ENCODE measurements at places on chromosomes 4 and X. TPM values are rescaled to one million over a fixed set of nuclear protein-coding genes. Genes with fewer than 3 reads are reported as not detected.

The TRIM75 gene
- 0.13 TPM for total RNA-seq

The DSPP gene
- not detected for total RNA-seq

The NWD2 gene
- not detected for total RNA-seq

The ATOH1 gene
- total RNA-seq: not detected

The MAPK10 gene
- 4.3 TPM for total RNA-seq

The GABRG1 gene
- total RNA-seq: not detected

The ZNF718 gene
- total RNA-seq: 8.9 TPM

The GPR119 gene
- total RNA-seq: not detected

The OCRL gene
- 18.4 TPM for total RNA-seq

The TEX11 gene
- not detected for total RNA-seq

The DCLK2 gene
- 2.9 TPM for total RNA-seq

The MAGEA11 gene
- total RNA-seq: not detected

The GALNTL6 gene
- total RNA-seq: 0.06 TPM

The ESX1 gene
- total RNA-seq: not detected

The TXK gene
- total RNA-seq: 0.92 TPM

The MAGED4B gene
- 40.8 TPM for total RNA-seq

The AMER1 gene
- 1.8 TPM for total RNA-seq

The OFD1 gene
- total RNA-seq: 7.3 TPM

The MAGED4 gene
- total RNA-seq: 12.6 TPM

The MCTS1 gene
- 59.4 TPM for total RNA-seq

The UBL4A gene
- total RNA-seq: 48.3 TPM

The GPR50 gene
- total RNA-seq: not detected

The SHROOM2 gene
- 5.1 TPM for total RNA-seq

The UGT2B10 gene
- not detected for total RNA-seq

The PPP4R3C gene
- total RNA-seq: not detected

The SFRP2 gene
- not detected for total RNA-seq

The GBA3 gene
- not detected for total RNA-seq

The PCDH7 gene
- total RNA-seq: 35.9 TPM

The SMIM43 gene
- total RNA-seq: 3.3 TPM

The TEX13B gene
- total RNA-seq: not detected

The SSX2 gene
- not detected for total RNA-seq

The CHRDL1 gene
- not detected for total RNA-seq

The CFAP99 gene
- not detected for total RNA-seq

The ANXA3 gene
- total RNA-seq: not detected

The FHIP1A gene
- total RNA-seq: 1.3 TPM

The INTU gene
- 4.0 TPM for total RNA-seq

The ETDB gene
- not detected for total RNA-seq

The HTN3 gene
- not detected for total RNA-seq

The PPBP gene
- not detected for total RNA-seq

The GLRA3 gene
- not detected for total RNA-seq

The SPANXA1 gene
- not detected for total RNA-seq

The VCX gene
- not detected for total RNA-seq

The BEND2 gene
- not detected for total RNA-seq

The ZNF595 gene
- 6.0 TPM for total RNA-seq

The PITX2 gene
- 60.5 TPM for total RNA-seq

The AGA gene
- total RNA-seq: 10.9 TPM

The SPANXA2 gene
- not detected for total RNA-seq

The HMX1 gene
- total RNA-seq: not detected

The ZNF711 gene
- total RNA-seq: 3.7 TPM

The MAGEA2 gene
- total RNA-seq: not detected

The TRMT2B gene
- 15.6 TPM for total RNA-seq

The RTL3 gene
- 0.29 TPM for total RNA-seq

The RIPPLY1 gene
- total RNA-seq: not detected

The SLC49A3 gene
- not detected for total RNA-seq

The SSX5 gene
- total RNA-seq: not detected

The GABRQ gene
- total RNA-seq: not detected

The DCAF8L2 gene
- total RNA-seq: not detected
